Left lobe of liver (tissue), 2 donors: ENCODE measurements at places on chromosomes 16 and 17. TPM values are rescaled to one million over a fixed set of nuclear protein-coding genes. Genes with fewer than 3 reads are reported as not detected.

The SERPINF2 gene
- total RNA-seq: 1,138 TPM

The JPT1 gene
- total RNA-seq: 14.8 TPM

DNA sequence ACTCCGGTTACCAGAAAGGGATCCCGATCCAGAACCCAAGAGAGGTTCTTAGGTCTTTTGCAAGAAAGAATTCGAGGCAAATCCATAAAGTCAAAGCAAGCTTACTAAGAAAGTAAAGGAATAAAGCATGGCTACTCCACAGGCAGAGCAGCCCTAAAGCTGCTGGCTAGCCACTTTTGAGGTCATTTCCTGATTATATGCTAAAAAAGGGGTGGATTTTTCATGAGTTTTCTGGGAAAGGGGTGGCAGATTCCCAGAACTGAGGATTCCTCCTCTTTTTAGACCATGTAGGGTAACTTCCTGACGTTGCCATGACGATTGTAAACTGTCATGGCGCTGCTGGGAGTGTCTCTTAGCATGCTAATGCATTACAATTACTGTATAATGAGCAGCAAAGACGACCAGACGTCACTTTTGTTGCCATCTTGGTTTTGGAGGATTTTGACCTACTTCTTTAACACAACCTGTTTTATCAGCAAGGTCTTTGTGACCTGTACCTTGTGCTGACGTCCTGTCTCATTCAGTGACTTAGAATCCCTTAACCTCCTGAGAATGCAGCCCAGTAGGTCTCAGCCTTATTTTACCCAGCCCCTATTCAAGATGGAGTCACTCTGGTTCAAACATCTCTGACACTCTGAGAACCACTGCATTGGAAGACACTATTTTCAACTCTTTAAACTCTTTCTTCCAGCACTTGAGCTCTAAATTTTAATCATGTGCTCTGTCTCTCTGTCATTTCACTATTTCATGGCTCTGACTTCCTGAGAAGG lies 203.6 kb upstream of the CACNG3 start:
- no peak for DNase-seq

DNA sequence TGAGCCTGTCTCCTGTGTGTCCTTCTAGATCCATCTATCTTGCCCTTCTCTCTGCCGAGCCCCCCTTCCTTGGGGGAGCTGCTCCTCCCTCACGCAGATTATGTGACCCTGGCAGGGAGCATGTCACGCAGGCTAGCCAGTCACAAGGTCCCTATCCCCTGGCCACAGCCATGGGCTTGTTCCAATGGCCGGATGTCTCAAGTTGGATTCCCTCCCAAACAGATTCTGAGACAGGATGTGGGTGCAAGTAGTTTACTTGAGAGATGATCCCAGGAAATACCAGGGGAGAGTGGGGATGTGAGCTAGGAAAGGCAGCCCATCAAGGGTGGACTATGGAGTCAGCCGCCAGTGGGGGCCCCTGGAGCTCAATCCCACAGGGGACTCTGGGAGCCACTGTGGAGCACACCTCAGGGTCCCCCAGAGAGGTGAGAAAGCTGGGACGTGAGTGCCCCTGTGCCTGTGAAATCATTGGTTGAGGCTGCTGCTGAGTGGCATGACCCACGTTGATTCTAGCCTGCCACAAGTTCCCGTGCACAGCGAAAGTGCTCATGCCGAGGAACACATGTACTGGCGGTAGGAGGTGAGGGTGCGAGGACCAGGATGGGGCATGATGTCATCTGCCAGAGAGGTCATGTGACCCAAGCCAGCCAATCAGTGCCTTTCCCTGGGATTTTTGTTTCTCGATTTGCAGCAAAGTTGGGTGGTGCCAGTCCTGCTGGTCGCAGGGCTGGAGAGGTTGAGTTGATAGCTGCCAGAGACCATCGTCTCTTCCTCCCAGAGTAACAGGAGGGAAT lies 6.4 kb upstream of the CRISPLD2 start:
- no peak for DNase-seq

The CDH8 gene
- total RNA-seq: not detected

- no peak for DNase-seq
Observed at GRCh38 chr16:24996301-24996700, 18.9 kb downstream of the ARHGAP17 start.

GRCh38 chr16:80948886-80949493 lies 57.7 kb downstream of the CMC2 start:
- no peak for DNase-seq

The PABPN1L gene
- 0.23 TPM for total RNA-seq

DNA sequence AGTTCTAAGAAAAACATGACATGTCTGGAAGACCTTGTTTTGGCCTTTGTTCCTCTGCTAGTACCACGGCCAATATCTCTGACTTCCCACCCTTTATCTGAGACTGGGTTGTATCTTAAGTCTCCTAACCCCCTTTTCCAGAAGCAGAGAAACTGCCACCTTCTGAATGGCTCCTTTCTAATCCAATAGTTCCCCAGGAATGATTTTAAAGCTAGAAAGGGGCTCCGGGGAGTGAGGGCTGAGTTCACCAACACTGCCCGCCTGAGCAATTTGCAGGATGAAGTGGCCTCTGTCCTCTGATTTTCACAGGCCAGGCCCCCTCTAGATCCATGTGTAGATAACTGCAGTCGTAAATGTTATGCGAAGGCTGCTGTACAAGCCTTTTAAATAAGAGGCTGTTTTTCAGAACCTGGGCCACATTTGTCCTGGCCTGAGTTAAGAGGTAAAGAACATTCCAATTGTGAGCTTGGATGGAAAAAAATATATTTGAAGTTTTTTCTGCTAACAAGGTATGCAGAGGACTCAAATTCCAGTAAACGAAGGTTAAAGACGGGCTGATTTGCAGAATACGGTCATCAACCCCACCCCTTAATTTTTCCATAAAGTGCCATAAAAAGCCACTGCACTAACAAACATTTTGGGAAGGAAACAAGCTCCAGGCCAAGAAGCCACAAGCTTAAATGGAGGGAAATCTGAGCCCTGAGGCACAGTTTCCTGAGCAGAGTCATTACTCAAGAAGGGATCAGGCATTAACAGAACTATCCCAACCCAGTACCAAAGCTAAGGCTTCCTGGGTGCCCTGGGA lies 117.0 kb upstream of the MAF start:
- DNase-seq: no peak

DNA sequence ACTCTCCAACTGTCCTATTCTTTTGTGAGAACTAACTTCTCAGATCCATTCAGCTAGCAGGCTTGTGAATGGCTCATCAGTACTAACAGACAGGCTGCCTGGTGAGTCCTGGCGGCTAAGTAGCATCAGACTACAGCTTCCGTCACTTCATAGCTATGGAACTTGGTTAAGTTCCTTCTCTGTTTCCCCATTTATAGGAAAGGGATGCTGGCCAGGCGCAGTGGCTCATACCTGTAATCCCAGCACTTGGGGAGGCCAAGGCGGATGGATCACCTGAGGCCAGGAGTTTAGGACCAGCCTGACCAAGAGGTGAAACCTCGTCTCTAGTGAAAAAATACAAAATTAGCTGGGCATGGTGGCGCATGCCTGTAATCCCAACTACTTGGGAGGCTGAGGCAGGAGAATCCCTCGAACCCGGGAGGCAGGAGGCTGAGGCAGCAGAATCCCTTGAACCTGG lies 49.9 kb upstream of the TANGO6 start:
- DNase-seq: no peak

The SHISA6 gene
- total RNA-seq: not detected

- DNase-seq: peak; percentile 50
Observed at GRCh38 chr17:35460354-35460851, 11.8 kb upstream of the SLFN13 start.

- no peak for DNase-seq
Observed at GRCh38 chr17:32870027-32870670, 6.8 kb downstream of the MYO1D start.

GRCh38 chr17:56548661-56549060 lies 44.8 kb upstream of the NOG start:
- DNase-seq: no peak

- no peak for DNase-seq
Observed at GRCh38 chr17:77019893-77020379, 120.8 kb upstream of the SEC14L1 start.

The RDM1 gene
- total RNA-seq: not detected

The SLC4A1 gene
- total RNA-seq: 1.8 TPM

DNA sequence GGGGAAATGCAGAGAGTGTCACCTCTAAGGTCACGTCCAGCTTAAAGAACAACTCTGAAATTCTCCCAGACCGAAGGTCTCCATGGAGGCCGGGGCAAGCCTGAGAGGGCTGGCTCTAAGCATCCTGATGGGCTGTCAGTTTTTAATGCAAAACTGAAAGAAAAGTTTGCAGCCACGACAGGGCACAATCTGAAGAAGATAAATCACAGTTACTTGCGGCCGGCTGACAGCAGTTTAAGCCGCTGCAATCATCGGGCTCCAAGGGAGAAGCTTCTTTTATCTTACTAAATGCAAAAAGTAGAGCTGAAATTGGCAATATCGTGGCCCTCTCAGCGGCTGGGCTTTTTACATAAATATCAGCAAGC lies 168.8 kb downstream of the CYLD start:
- DNase-seq: no peak

DNA sequence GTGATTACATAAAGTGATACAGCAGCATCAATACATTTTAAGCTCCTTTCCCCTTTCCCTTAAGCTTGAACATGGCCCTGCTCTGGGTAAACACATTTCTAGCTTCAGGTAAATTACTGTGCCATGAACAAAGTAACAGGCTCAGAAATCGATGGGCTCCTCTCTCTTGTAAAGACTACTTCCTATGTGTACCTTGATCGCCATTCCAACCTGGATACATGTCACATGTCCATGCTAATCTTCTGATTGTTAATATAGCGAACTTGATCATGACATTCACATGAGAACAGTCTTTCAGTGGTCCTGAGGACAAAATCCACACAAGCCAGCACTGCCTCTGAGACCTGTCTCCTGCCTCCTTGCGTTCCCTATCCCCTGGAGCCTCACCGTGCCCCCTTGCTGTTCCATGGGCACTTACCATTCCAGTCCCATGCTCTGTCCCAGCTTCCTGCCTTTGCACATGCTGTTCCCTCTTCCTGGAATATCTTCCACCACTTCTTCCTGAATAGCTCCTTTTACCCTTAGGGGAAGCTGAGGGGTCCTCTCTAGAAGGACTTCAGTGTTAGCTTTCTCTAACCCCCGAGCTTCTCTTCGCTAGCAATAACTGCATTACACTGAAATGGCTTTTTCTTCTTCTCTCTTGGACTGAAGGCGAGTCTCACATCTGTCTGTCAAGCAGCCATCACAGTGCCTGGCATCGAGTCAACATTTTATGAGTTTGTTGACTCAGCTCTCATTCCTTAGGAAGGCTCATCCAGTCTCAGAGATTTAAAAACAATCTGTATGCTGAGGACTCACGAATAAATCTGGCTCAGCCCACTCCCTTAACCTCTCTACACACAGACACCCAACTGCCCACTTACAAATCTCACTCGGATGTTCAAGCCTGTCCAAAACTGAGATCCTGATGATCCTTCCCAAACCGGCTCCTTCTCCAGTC lies 93.3 kb downstream of the ASIC2 start:
- DNase-seq: no peak

The PRR11 gene
- total RNA-seq: 0.53 TPM

The CD300E gene
- 0.08 TPM for total RNA-seq

DNA sequence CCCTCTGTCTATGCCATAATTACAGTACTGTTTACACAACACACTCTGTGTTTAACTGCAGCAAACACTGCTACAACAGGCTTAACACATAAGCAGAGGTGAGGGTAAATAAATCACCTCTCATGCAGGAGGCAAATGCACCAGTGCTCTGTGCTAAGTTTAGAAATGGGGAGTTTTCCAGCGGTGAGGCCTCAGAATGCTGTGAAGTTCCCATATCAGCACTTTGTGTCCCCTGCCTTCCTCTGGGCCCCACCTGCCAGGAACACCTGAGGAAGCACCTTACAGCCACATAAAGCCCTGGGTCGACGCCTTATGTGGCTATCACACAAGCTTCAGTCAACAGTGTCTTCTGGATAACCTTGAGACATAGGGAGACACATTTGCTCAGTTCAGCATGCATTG lies 304.5 kb downstream of the HAPSTR1 start:
- no peak for DNase-seq

- DNase-seq: no peak
Observed at GRCh38 chr16:582218-582613, 7.7 kb upstream of the RAB40C start.

GRCh38 chr17:47724705-47725104 lies 8.3 kb upstream of the TBX21 start:
- DNase-seq: no peak

DNA sequence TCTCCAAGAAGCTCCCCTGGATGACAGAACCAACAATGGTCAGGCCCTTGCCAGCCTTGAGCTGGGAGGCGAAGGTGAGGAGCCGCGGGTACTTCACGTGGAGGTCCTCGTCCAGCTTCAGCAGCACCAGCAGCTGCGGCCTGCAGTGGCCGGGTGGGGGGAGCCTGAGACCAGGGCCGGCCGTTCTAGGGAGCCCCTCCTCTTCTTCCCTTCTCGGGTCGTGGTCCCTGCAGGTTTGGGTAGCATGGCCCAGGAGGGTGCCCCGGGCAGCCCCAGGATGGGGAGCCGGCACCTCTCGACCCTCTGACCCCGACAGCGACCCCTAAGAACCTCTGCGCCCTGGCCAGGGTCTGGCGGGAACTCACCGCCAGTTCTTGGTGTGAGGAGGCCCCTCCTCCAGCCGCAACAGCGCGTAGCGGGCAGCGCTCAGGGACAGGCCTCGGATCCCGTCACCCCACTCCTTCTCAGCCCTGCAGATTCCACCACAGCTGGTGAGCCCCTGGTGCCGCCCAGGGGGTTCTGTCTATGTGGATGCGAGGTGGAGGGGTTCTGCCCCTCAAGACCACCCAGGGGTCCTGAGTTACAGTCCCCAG lies 3.1 kb upstream of the LCAT start:
- no peak for DNase-seq

DNA sequence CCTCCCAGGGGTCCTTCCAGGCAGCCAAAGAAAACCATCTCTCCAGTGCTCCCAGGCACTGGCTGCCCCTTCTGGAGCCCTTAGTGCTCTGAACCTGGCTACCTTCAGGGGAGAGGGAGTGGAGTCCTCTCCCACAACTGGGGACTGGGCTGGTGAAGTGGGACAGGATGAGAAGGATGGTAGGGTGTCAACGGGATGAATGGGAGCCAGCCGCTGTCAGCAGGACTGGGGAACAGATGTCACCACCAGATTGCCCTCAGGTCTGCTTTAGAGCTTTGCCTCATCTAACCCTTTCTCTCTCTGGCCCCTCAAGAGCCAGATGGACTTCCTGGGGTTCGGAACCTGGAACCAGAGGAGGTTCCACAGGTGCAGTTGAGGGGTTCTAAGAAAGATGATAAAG lies 488 bp upstream of the SEBOX start:
- DNase-seq: no peak
